NCI-H774 (cell line): ENCODE measurements at places on chromosomes 16 and 17.

GRCh38 chr16:64751906-64752305 lies 370.0 kb downstream of the CDH11 start:
- no peak for DNase-seq

GRCh38 chr16:74100395-74101326 lies 196.0 kb upstream of the PSMD7 start:
- no peak for DNase-seq

DNA sequence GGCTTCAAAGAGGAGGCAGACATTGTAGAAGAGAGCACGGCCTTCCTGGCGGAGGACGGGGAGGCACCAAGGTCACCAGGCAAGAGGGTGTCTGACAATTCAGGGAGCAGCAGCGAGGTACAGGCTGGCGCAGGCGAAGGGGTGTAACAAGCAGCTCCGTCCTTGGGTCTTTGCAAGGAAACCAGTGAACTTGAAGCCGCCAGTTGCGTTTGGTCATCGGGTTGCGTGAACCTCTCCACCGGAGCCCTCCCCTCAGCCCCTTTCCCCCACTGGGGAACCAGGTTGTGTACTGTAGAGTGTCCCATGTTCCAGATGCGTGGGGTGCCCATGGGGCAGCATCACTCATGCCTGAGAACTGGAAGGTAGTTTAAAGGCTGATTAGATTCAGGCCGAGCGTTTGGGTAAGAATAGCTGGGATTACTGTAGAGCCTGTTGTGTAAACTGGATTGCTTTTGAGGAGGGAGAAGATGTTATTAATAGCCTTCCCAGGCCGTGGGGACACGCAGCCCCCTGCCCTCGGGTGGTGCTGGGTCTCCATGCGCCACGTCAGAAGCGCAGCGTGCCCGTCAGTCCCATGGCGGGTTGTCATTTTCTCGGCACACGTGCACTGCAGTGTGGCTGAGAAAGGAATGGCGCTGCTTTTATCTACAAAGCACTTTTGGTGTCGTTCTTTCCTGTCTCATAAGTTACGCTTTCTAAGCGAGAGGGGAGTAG lies 2.5 kb downstream of the MRPL12 start:
- no peak for DNase-seq

DNA sequence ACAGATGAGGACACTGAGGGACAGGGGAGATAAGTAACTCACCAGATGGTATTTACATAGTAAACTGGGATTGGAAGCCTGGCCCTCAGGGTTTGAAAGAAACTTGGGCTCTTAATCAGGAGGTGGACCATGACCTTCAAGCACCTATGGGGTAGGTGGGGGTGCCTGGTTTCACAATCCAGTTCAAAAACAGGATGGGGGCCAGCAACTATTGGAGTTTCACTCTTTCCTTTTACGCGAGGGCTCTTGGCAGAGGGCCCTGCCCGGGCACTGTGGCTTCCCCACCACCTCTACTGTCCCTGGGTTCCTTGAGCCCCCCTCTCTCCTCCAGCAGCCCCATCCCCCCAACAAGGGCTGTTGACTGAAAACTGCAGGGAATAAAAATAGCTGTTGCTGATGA lies 11.3 kb upstream of the PRR29 start:
- DNase-seq: no peak

DNA sequence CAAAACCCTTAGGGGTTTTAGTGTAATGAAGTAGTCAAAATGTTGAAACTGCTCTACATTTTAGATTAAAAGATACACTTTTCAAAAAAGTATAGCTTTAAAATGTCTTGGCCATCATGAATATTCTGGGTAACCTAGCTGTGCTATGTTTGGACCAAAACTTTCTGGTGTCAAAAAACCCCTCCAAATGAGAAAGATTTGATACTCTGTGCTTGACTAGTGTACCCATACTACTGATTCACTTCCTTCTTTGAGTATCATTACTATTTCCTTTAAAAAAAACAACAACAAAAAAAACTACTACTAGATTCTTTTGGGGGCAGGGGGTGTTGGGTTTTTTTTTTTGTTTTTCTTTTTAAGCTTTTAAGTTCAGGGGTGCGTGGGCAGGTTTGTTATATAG lies 37.3 kb downstream of the PTRH2 start:
- no peak for DNase-seq

- DNase-seq: no peak
Observed at GRCh38 chr16:20401475-20402016, 3.0 kb downstream of the PDILT start.

- DNase-seq: no peak
Observed at GRCh38 chr16:29237971-29238370, 168.5 kb downstream of the NPIPB11 start.

- no peak for DNase-seq
Observed at GRCh38 chr16:57245472-57246113, 534 bp downstream of the ARL2BP start.

DNA sequence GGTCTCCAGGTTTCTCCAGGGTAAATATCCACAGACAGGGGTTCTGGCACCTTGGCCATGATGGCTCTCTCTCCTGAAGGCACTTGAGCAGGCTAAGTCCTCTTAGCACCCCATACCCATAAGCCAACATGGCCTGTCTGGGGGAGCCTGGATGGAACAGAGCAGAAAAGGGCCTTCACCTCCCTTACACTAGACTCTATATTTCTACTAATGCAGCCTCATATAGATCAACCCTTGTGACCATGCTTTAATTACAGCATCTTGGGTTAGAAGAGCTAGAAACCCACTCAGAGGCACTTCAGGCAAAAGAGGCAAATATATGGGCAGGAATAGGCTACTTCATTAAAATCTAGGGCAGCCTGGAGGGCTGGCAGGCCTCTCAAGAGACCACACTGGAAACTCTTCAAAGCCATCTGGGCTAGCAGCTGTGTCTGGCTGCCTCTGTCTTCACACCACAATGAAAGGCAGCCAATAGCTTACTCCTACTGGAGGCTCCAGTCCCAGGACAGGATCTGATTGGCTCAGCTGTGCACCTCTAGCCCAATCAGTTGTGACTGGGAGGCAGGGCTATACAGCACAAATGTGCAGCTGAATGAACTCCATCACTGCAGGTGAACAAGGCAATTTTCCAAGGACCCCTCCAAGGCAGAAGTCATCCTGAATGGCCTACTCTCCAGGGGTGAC lies 4.7 kb upstream of the CDT1 start:
- no peak for DNase-seq

GRCh38 chr16:25764466-25764865 lies 72.7 kb downstream of the HS3ST4 start:
- DNase-seq: no peak

DNA sequence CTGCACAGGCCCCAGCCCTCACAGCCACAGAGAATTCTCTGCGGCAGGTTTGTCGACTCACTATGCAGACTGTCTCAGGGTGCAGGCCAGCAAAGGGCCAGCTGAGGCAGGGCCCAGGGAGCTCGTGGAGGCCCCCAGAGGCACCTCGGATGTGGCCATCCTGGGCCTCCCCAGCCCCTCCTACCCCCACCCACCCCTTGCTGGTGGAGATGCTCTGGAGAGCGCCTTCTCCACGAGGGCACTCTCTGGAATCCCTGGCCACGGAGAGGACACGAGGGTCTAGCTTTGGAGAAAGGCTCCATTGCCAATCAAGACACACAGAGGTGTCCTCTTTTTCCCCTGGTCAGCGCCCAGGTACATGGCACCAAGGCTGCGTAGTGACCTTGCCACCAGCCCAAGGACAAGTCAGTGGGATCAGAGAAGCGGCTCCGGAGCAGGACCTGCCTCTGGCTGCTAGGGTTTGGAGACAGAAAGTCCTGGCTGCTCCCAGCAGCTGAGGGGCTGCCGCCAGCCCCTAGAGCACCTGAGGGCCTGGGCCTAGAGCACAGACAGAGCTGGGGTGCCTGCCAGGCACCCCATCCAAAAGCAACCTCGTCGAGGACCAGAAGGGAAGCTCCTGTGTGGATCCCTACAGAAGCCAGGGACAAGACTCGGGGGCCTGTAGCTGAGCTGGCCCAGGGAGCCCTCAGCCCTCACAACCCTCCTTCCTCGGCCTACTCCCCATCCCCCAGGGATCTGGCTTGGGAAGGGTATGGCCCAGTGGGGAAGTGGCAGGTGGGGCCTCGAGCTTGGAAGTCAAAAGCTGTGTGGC lies 18.7 kb downstream of the ARL2BP start:
- DNase-seq: no peak

- DNase-seq: no peak
Observed at GRCh38 chr17:10516065-10516464, 2.3 kb downstream of the MYH1 start.

DNA sequence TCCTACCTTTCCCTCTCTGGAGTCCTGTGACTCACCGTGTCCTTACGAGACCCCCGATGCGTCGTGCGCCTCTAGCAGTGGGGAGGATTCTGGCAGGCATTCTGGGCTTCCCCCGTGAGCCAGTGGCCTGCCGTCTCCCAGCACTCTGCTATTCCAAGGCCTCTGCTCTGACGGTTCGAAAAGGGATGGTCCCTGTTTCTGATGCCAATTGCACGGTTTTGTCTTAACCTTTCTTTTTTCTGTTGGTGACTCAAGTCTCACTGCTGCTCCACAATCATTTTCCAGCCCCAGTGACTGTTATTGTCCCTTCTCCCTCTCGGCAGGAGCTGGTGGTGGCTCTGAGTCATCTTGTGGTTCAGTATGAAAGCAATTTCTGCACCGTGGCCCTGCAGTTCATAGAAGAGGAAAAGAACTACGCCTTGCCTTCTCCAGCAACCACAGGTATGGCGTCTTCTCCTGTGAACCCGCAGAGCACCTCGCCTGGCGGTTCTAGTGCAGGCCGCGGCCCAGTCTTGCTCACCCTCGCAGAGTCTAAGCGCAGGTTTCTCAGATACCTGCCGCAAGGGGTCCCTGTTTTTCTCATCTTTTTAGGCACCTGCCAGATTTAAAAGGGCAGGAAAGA lies 100.1 kb upstream of the CHMP6 start:
- DNase-seq: no peak

DNA sequence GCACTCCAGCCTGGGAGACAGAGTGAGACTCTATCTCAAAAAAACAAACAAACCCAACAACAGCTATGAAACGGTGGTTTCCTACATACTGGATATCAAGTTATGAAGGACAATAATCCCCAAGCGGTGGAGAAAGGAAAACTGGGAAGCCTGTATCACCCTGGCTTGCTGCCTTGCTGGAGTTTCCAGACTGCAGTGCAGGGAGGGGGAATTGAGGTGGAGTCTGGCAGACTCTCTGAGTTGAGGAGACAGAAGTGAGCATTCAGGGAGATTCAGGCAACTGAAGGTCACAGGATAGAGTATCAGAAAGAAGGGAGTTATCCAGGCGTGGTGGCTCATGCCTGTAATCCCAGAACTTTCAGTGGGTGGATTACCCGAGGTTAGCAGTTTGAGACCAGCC lies 11.9 kb downstream of the QRICH2 start:
- no peak for DNase-seq

GRCh38 chr17:44297975-44298374 lies 10.4 kb upstream of the RUNDC3A start:
- no peak for DNase-seq

GRCh38 chr17:79915850-79916430 lies 76.7 kb upstream of the CBX4 start:
- peak; percentile 35 for DNase-seq

GRCh38 chr16:53529513-53529912 lies 26.5 kb upstream of the AKTIP start:
- no peak for DNase-seq

DNA sequence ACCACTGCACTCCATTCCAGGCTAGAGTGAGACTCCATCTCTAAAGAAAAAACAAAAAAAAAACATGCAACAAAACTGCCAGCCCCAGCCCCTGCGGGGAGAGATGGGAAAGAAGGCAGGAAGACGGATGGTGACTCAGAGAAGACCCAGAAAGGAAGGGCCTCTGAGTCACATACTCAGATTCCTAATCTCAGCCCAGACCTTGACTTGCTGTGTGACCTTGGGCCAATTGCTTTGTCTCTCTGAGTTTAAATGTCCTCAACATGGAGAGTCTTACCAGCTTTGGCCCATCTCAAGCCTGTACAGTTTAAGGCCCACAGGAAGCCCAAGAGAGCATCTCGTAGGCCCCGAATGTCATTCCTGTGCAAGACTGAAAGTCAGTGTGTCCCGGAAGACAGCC lies 86.5 kb upstream of the LHX1 start:
- no peak for DNase-seq

GRCh38 chr17:65947831-65948230 lies 244.1 kb downstream of the CEP112 start:
- DNase-seq: no peak

DNA sequence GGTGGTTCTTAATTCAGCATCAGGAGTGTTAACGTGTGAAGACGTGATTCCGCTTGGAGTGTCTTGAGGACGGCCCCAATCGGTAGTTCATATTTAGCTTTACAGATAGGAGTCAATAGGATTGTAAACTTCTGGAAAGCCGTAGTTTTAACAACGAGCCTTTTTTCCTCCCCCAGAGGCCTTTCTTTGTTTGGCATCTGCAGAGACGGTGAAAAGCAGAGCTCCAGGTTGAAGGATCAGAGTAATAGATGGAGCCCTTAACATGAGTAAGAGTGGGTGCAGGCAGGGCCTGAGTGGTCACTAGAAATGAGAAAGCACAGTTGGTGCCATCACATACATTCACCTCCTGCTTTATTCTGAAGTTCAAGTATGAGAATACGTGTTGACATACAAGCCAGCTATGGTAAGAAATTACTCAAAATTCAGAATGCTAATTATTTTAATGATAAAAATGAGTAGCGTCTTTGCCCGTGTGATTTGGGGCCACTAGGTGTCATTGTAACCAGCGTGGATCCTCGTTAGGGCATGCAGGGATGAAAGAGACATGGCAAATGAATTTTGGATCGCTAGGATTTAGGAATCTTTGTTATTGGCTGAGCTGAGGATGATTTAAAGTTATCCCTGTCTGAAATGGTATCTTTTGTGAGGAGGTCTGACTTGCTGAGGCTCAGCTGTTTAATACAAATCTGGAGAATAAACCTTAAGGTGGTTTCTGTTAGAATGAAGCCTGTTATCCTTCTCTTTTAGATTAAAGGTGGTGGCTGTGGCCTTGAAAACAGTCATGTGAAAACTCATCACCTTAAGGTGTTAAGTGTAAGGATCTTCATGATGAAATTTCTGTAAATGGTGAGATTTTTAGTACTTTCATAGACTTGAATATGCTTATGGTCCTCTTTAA lies 18.6 kb downstream of the PRCD start:
- DNase-seq: no peak

GRCh38 chr17:37787055-37787757 lies 42.3 kb upstream of the HNF1B start:
- DNase-seq: no peak

- no peak for DNase-seq
Observed at GRCh38 chr16:66904846-66905632, 13.6 kb downstream of the CDH16 start.

DNA sequence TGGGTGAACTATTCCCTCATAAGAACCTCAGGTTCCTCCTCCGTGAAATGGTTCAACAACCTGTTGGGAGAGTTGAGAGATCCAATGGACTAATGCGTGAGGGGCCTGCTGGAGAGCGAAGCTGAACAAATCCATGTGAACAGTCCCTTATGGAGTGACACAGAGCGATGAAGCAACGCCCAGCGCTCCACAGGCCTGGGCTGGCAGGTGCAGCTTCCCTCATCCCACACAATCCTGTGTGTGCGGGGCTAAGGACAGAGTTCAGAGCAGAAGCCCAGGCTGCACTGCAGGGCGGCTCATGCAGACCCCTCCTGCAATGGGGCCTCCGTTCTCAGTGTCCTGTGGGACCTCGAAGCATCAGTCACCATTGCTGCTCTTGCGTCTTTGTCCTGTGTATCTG lies 90.4 kb downstream of the KCNJ12 start:
- DNase-seq: no peak

- DNase-seq: no peak
Observed at GRCh38 chr17:72826602-72827001, 265.9 kb downstream of the SLC39A11 start.

GRCh38 chr17:68594552-68594951 lies 6.6 kb downstream of the FAM20A start:
- DNase-seq: no peak
